ENCODE measurements at places on chromosomes 1 and 21.

GRCh38 chr1:181043025-181043888 is 9.5 kb downstream of the MR1 start:
- DNase-seq = peak; percentile 93

GRCh38 chr1:23177438-23178380 is 9.1 kb upstream of the LUZP1 start:
- peak; percentile 47 for DNase-seq

DNA sequence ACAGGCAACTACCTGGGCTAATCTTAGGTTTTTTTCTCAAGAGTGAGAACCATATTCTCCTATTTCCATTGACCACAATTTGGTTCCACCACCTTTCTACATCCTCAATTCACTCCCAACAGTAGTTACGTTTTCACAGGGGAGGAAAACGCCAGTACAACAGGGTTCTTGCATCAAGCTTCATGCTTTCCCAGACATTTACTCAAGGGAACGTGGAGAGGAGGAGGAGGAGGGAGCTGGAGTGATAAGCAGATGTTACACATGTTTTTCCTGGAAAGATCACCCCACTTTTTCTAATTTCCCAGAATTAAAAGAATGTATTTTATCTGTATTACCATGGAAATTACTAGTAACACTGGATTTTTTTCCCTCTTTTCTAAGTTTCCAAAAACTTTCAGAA is 58.3 kb downstream of the RGS5 start:
- DNase-seq = no peak

DNA sequence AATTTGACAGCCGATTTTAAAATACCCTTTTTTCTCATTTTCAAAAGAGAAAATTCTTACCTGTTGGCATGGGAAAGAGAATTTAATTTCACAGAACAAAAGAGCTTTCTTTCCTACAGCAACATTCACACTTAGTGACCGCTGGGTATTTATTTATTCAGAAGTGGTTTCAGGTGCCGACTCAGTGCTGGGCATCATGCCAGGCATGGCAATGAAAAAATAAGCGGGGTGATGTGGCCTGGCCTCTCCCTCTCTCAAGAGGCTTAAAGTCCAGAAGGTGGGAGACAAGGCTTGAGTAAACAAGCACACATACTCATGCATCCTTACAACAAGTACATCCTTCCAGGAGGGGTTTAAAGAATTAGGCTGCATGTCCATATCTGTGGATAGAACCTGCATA is 4.1 kb upstream of the PCP4 start:
- peak; percentile 95 for DNase-seq

DNA sequence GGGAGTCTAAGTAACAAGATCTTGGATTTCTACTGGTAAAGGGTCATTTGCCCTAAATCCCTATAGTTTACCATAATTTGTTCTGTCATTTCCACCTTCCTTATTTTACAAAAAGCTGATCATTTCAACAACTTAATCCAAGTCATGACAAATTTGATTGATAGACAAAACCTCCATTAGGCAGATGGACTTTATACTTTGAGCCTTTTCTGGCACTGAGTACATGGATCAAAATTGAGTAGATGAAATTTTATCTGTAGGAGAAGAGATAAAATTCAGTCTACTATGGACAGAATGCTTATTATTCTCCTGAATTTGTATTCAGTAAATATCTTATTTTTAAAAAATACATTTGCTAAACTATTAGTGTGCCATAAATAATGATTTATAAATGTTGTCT is 62.6 kb upstream of the NRIP1 start:
- no peak for DNase-seq

DNA sequence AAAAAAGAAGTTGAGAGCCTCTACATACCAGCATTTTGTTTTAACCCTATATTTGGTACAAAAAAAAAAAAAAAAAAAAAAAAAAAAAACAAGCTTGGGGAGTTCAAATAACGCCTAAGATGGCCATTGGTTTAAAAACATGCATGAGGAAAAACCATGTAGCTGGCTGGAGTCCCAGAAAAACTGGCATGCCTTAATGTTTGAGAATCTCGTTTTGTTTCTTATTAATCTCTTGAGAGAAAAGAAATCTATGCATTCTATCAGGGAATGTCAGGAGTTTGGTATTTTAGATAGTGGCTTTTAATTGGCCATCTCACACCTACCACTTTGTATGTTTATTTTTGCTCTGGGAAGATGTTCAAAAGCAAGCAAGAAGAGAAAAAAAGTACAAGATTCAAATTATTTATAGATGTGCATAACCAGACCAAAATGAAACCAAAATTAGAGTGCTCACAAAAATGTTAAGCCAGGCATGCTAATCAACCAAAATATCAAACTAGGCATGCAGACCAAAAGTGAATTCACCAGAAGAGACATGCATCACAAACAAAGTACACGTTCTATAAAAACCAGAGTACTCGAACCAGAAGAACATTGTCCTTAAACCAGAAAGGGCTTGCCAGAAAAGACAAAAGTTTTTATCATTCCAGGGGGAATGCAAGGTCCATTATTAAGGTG is 156.6 kb downstream of the AK5 start:
- no peak for DNase-seq

DNA sequence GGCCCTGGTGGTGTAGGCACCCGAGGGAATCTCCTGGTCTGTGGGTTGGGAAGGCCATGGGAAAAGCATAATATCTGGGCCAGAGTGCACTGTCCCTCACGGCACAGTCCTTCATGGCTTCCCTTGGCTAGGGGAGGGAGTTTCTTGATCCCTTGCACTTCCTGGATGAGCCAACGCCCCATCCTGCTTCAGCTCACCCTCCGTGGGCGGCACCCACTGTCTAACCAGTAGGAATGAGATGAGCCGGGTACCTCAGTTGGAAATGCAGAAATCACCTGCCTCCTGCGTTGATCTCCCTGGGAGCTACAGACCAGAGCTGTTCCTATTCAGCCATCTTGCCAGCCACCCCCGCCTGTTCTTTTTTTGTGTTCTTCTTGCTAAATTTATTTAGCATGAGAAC is 134.4 kb downstream of the LEPR start:
- DNase-seq = no peak

DNA sequence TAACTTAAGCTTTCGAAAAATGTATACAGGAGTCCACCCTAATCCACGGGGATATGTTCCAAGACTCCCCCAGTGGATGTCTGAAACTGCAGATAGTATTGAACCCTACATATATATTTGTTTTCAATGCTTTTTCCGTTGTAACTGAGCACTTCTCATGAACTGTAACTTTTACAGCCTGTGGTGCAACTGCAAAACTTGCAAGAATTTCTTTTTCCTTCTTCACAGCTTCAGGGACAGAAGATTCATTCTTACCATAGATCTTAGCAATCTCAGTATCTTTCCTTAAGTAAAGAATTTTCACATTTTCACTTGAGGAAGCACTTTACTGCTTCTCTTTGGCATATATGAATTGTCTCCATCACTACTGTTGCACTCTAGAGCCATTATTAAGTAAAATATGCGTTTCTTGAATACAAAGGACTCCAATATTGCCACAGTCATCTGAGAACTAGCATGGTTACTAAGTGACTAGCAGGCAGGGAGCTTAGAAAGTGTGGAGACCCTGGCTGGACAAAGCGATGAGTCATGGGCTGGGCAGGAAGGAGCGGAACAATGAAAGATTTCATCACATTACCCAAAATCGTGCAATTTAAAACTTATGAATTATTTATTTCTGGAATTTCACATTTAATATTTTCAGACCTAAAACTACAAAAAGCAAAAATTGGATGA is 14.1 kb downstream of the DPYD start:
- DNase-seq = no peak
